ENCODE measurements at places on chromosomes 5 and 9. TPM values are rescaled to one million over a fixed set of nuclear protein-coding genes. Genes with fewer than 3 reads are reported as not detected.

Gene ZNF483
- total RNA-seq, result 7.3 TPM

DNA sequence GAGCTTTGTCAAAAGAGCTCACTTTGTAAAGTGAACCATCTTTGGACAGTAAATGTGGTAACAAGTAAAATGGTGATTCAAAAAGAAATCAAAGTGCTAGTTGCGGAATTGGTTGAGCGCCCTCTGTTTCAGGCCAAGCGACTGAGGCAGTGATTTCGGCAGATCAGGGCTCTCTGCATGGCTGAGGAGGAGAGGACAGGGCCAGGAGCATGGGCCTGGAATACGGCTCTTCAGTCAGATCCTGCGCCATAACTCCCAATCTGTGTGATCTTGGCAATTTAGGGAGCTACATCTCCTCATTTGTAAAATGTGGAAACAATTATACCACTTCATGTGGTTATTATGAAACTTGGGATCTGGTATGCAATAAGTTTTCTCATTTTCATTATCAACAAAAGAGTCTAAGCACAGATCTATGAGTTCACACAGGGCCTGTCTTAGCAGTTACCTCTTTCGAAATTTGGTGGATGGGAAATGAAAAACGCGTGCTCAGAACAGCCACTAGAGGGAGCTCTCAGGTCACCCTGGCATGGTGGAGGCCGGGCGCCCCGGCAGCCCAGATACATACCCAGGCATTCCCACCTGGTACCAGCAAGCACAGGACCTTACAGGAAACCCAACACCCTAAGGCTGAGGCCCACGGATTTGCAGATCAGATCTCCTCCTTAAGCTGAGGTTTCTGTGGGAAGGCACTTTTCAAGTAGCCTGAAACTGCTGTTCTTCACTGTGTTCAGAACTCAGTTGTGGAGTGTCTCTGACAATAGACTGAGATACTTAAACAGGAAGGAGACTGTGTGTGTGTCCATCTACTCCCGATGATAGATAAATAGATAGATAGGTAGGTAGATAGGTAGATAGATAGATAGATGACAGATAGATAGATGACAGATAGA, 303.7 kb downstream of the RAB3C start:
- ATAC-seq, result peak; percentile 60

Gene C9orf152
- not detected for total RNA-seq

Gene SLC6A3
- total RNA-seq, result not detected

GRCh38 chr5:39716532-39717028, 291.8 kb upstream of the DAB2 start:
- peak; percentile 66 for ATAC-seq

DNA sequence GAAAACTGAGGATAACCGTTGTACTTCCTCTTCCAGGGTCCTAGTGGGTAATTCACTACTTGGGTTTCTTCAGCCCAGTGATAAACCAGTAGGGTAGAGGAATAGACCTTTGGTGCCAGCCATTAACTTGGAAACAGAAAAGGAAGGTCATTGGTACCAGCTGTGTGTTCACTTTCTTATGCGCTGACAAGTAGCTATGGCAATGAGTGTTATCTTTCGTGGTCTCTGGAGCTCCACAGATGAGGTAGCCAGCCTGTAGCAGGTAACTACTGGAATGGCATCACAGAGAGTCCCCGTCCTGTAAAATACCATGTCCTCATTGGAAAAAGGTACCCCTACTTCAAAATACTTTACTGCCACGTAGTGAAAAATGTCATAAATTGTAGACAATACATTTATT, 2.3 kb downstream of the UHRF2 start:
- ATAC-seq, result peak; percentile 19

Data from activated T-helper 17 cell treated with anti-CD3 and anti-CD28 coated beads, Interleukin-2, amount 50 U/mL, for 72 hours (primary cell).